ENCODE measurements at places on chromosomes 12 and 14.

DNA sequence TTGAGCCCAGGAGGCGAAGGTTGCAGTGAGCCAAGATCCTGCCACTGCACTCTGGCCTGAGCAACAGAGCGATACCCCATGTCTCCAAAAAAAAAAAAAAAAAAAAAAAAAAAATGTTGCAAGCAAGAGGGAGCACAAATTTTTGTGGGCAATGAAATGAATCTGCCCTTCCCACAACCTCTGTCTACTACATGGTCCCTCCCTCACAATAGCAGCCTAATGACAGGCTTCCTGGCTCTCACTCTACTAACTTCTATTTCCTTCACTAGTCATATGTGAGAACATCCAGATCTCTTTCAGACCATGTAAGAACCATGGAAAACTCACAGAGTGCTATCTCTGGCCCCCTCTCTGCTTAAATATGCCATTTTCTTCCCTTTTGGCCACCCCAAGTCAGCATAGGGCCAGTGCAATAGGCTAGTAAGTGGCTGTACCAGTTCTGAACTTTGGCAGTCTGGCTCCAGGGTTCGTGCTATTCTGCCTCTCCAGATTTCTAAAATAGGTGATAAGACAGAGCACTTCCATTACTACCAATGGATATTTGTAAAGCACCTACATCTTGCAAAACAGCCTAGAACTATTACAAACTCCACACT is 7.1 kb downstream of the OSBPL8 start:
- DNase-seq: no peak

GRCh38 chr12:120618954-120619615 is 21.3 kb upstream of the CABP1 start:
- DNase-seq: no peak

DNA sequence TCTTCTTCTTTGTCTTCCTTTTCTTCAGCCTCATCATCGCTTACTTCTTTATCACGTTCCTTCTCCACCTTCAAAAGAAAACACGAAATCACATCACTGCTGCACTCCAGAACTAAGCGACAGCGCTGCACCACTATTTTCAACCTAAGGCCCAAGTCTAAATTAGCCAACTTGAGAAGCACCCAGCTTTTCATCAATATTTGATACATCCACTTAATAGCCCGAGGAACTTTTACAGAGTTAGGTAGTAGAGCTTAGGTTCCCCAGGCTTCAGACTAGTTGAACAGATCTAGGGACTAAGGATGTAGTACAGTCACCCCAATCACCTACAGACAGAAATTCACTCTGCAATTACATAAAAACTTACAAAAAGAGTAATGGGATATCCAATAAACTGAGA is 1.9 kb downstream of the HSP90AA1 start:
- DNase-seq: no peak

DNA sequence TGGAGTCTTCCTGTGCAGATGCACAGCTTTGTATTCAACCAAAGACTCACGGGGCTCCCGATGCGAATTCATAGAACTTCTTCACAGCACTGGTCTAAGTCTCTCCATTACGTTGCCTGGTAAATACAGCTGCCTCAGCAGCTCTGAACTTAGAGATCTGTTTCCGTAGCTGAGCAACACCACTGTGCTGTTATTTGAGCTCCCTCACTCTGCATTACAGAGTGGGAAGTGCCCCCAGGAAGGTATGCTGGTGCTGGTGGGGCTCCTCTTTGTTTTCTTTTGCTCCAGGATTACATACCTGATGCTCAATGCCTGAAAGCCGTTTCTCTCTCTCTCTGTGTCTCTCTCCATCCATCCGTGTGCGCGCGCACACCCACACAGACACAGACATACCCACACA is 227.5 kb upstream of the RMST start:
- no peak for DNase-seq

- DNase-seq: no peak
Measured at GRCh38 chr14:59632381-59632780, 55.8 kb upstream of the CCDC175 start.

GRCh38 chr12:108232565-108232964 is 103.5 kb downstream of the WSCD2 start:
- DNase-seq: no peak

DNA sequence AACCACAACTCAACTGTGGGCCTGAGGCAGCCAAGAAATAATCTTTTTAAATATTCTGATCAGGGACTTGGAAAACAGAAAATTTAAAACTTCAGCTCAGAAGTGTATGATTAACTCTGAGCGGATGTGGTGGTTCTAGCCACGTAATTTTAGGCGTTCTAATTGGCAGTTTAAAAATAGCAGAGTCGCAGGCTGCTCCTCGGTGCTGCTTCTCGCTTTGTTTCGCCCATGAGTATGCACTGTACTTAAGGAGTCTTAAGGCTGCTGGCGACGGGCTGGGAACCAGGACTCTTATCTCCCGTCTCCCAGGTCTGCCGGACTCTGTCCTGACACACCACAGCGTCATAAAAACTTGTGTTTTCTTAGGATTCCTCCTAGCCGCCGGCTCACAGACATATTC is 113.4 kb upstream of the PELI2 start:
- no peak for DNase-seq

DNA sequence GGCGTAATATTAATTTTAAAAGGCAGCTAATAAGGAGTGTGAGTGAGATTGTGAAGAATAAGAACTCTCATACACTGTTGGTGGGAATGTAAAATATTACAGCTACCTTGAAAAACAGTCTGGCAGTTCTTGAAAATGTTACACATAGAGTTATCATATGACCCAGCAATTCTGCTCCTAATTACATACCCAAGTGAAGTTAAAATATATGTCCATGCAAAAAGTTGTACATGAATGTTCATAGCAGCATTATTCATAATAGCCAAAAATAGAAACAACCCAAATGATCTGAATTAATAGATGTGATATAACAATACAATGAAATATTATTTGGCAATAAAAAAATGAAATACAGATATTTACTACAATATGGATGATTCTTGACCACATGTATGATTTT is 68.2 kb downstream of the RASSF8 start:
- no peak for DNase-seq

GRCh38 chr14:71056168-71056567 is 148.9 kb downstream of the PCNX1 start:
- no peak for DNase-seq

- DNase-seq: no peak
Measured at GRCh38 chr14:91344096-91344495, 73.5 kb downstream of the CCDC88C start.

DNA sequence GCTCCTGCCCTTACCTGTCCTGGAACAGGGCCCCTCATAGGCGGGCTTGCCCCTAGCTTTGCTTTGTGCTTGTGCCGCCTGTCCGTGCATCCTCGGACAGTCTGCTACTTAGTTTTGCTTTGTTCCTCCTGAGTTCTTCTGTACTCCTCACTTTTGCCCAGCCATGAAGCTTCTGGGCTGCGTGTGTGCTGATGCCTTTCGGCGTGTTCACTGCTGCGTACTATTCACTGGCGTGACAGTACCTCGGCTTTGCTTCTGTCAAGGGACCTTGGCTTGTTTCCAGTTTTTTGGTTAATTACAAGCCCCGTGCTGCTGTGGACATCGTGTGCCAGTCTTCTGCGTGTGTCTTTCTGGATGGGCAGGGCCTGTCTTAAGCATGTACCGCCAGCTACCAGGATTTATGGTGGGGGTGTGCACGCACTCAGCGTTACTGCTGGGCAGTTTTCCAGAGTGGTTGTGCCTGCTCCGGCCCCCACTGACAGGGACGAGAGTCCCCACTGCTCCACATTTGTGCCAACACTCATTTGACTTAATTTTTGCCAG is 2.5 kb downstream of the PACS2 start:
- no peak for DNase-seq

GRCh38 chr12:83365317-83365716 is 678.6 kb downstream of the TMTC2 start:
- DNase-seq: no peak

GRCh38 chr14:95316821-95317220 is 2.9 kb downstream of the CLMN start:
- DNase-seq: no peak

GRCh38 chr12:8867009-8867408 is 44.6 kb downstream of the A2ML1 start:
- DNase-seq: no peak

All from SW 1271 (cell line).